ENCODE measurements at places on chromosomes 6 and 20. TPM values are rescaled to one million over a fixed set of nuclear protein-coding genes. Genes with fewer than 3 reads are reported as not detected.

The ZSCAN16 gene
- 6.8 TPM for polyA plus RNA-seq

The HDGFL1 gene
- polyA plus RNA-seq = not detected

The HSPA1L gene
- polyA plus RNA-seq = 2.3 TPM

DNA sequence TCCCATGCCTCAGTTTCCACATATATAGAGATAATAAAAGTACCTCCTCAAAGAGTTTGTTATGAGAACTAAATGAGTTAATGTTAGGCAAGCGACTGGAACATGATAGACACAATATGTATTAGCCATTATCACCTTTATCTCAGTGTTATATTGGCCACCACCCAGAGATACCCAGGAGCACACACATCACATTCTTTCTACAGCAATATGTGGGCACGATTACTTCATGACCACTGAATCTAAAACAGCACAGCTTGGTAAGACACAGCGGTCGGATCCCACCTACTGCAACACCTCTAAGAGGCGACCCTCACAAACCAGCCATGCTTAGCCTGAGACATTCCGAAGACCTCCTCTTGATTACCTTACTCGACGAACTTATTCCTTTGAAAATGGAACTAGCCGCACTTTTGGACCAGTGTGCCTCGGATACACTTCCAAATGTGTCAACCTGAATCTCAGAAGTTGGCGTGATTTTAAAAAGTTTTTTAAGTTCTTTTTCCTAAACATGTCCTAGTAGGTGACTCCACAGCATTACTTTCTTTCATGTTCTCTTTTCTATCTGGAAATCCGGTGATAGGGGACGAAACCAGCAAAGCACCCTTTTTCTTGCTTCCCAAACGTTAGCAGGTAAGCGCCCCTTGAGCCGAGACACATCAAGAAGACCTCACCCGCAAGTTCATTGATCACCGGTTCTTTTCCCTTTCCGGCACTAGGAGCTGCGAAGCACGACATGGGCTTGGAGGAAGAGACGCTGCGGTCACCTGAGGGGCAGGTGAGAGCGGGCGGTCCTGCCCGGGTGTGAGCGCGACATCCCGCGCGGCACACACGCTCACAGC, 923 bp downstream of the GMDS start:
- peak; percentile 49 for DNase-seq
